Epithelial cell of alveolus of lung (primary cell): ENCODE measurements at places on chromosomes 5 and 9. TPM values are rescaled to one million over a fixed set of nuclear protein-coding genes. Genes with fewer than 3 reads are reported as not detected.

The INSYN2B gene
- total RNA-seq = 14.7 and 35.2 TPM in 2 replicates

The STC2 gene
- 90.5 and 162 TPM in 2 replicates for total RNA-seq

The CCDC183 gene
- total RNA-seq = 1.1 TPM in 1 of 2 replicates, not detected in the other

The ADAMTS12 gene
- total RNA-seq = 20.6 and 82.2 TPM in 2 replicates

The TXNDC8 gene
- not detected in 2 replicates for total RNA-seq

The TAS2R1 gene
- not detected in 2 replicates for total RNA-seq

The C9orf50 gene
- total RNA-seq = 0.13 TPM in 1 of 2 replicates, not detected in the other

The CLTA gene
- total RNA-seq = 255 and 279 TPM in 2 replicates

The MYO10 gene
- 34.5 and 37.0 TPM in 2 replicates for total RNA-seq

The PLAC8L1 gene
- not detected in 2 replicates for total RNA-seq
